ENCODE measurements at places on chromosomes 11 and 22. TPM values are rescaled to one million over a fixed set of nuclear protein-coding genes. Genes with fewer than 3 reads are reported as not detected.

The HEPN1 gene
- not detected for total RNA-seq

The FAM227A gene
- 2.9 TPM for total RNA-seq

The TBC1D10A gene
- 29.4 TPM for total RNA-seq

The UBQLN3 gene
- 1.1 TPM for total RNA-seq

The PGA3 gene
- total RNA-seq, result not detected

The OR52I1 gene
- 0.13 TPM for total RNA-seq

The PHRF1 gene
- total RNA-seq, result 33.5 TPM

The DEFB131B gene
- not detected for total RNA-seq

The GRIK4 gene
- total RNA-seq, result 0.27 TPM

DNA sequence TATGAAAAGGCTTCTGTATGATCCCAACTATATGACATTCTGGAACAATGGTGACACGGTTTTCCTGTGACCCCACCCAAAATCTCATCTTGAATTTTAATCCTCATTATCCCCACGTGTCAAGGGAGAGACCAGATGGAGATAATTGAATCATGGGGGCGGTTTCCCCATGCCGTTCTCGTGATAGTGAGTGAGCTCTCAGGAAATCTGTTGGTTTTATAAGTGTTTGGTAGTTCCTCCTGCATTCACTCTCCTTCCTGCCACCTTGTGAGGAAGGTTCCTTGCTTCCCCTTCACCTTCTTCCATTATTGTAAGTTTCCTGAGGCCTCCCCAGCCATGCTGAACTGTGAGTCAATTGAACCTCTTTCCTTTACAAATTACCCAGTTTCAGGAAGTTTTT, 53.1 kb upstream of the TSPAN18 start:
- no peak for DNase-seq

GRCh38 chr11:72710278-72710677, 36.1 kb upstream of the PDE2A start:
- no peak for DNase-seq

- DNase-seq, result no peak
These were observed 22.0 kb downstream of the ST14 start for GRCh38 chr11:130181295-130182272.

GRCh38 chr11:112584672-112585071, 324.0 kb upstream of the PLET1 start:
- DNase-seq, result no peak

DNA sequence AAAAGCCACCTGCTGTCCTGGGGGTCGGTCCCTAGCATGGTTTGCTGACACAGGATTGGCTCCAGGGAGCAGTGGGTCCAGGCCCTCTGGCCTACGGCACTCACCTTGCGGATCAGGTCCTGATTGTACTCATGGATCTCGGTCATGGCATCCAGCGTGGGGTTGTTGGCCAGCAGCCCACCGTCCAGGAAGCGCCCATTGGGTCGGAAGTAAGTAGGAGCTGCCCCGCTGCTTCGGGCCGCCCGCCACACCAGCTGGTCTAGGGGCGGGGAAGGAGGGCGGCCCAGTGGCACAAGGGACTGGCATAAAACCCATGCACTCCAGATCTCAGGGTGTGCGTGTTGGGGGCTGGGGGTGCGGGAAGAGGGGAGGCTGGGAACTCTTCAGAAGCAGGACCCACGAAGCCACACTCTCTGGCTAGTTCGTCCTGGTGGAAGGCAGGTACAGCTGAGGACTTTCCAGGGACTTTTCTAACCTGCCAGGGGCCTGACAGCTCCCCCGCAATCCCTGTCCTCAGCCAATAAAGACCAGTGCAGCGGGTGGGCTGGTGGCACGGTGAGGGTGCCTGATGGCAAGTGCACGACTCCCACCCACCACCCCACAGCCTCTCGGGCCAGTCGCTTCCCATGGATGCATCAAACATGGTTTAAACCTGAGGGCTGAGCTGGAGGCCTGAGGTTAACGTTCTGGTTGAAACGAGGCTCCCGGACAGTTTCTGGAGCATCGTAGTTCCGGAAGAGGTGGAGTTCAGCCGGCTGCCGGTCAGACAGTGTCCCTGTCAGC, 5.1 kb upstream of the BAIAP2L2 start:
- no peak for DNase-seq

DNA sequence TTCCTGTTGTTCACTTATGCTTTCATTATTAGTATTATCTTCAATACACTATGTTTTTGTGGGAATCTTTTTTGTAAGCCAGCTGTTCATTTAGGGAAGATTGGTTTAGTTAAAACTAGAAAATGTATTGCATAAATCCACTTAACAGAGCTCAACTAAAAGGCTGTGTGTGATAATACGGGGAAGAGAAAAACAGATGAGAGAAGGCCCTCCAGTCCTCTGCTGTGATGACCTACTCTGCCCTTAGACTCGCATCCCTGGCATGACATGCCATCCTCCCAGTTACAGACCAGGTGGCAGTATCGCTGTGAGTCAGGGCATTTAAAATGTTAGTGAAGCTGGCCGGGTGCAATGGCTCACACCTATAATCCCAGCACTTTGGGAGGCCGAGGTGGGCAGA, 173.4 kb upstream of the TTC12 start:
- no peak for DNase-seq

DNA sequence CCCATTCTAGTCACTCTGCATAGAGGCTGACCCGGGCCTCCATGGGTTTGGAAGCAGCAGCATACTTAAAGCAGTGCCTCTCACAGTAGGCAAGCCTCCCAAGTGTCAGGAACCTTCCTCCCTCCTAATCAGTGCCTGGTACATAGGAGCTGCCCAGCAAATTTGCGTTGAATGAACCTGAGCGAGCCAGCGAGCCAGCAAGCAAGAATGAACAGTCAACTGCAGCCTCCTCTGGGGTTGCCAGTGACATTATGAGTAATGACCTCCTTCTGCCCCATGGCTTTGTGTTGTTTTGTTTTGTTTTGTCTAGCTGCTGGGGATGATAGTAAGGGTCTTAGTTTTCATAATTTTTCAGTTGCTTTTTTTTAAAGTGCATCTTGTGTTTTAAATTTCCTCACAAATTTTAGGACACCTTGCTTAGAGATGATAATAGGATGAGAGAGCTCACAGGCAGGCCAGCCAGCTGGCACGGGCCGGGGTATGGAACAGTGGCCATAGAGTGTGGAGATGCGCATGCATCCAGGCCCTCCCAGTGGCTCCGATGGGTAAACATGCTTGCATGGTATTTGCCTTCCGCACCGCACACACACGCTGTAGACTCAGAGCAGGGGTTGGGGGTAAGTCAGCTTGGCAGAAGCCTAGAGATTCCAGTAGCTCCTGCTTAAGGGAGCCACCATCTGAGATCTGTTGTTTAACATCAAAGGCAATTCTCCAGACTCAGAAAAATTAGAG, 36.1 kb downstream of the TTC12 start:
- DNase-seq, result no peak

GRCh38 chr22:38257650-38258250, 15.1 kb downstream of the TMEM184B start:
- no peak for DNase-seq

GRCh38 chr11:33779849-33780528, 5.7 kb upstream of the FBXO3 start:
- DNase-seq, result no peak

DNA sequence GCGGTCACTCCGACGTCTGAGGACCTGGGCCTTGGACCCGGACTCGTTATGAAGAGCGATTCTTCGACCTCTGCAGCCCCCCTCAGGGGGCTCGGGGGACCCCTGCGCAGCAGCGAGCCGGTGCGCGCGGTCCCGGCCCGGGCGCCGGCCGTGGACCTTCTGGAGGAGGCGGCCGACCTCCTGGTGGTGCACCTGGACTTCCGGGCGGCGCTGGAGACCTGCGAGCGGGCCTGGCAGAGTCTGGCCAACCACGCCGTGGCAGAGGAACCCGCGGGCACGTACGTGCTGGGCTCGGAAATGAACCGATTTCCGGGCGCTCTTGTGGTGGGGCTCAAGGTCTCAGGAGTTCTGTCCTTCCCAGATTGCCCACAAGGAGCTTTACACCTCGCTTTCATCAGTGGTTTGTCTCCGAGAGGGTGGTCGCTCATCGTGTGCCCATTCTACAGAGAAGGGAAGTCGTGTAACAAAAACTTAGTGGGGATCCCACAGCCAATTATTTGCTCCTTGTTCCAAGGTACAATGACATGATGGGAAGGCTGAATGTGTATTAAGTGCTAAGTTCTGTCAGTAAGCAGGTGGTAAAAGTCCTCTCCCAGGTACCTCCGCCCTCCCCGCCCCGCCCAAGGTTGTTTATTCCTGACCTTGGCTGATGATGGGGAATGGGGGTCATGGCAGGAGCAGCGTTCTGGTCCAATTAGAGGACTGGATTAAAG, 695 bp downstream of the PEX26 start:
- no peak for DNase-seq

- DNase-seq, result no peak
These were observed 54.0 kb downstream of the C11orf91 start for GRCh38 chr11:33646629-33647028.

DNA sequence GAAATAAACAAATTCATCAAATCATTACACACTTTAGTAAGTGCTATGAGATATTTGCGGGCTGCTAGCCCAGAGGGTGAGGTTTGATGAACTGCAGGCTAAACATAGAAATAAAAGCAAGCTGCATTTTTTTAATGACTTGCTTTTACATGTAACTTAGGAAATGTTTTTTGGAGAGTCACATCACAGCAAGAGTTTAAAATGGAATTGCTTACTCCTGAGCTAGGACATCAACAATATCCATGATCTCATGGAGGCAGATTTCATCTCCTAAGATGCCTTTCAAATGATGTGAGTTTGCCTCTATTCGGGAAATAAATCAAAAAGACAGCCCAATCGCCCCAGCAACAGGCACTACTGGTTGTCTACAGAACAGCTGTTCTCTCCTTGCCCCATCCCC, 73.4 kb upstream of the CD44 start:
- no peak for DNase-seq

- DNase-seq, result no peak
These were observed 1.3 kb upstream of the CLDN25 start for GRCh38 chr11:113778111-113778910.

- DNase-seq, result no peak
These were observed 33.5 kb upstream of the TOLLIP start for GRCh38 chr11:1342946-1343345.

DNA sequence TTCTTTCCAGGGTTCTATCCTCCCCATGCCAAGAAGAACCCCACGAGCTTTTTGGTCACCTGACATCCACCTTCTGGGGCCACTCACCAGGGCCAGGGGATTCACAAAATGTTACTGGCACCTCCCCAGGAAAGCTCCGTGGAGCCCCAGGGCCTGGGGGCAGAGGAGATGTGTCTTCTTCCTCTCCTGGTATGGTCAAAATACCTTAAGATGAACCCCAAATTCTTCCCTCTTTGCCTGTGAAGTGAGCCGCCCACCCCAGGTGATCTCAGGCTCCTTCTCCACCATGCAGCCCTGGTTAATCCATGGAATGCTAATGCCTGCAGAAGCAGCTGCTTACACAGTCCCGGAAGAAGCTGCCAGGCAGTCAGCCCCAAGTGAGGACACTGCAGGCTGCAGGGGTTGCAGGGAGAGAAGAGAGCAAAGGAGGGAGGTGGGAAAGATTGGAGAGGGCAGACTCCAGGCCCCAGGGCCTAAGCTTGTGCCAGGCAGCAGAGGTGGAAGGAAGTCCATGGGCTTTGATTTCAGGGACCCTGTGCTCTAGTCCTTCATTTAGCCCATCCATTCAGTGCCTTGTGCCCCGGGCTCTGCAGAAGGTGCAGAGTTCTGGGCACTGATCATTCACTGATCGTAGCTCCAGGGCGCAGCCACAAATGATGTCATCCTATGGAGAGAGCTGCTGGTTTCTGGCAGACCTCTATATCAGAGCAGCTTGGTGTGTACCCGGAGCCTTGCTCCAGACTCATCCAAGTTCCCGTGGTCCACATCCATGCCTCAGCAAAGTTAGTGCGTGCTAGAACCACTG, 127.9 kb upstream of the NECTIN1 start:
- DNase-seq, result no peak

- DNase-seq, result no peak
These were observed 24.2 kb downstream of the FBLN1 start for GRCh38 chr22:45526768-45527360.

- no peak for DNase-seq
These were observed 116.2 kb downstream of the NECTIN1 start for GRCh38 chr11:119612814-119613213.

- DNase-seq, result no peak
These were observed 500.6 kb upstream of the CHORDC1 start for GRCh38 chr11:90723475-90723874.
